ENCODE measurements at places on chromosomes 6 and 20. TPM values are rescaled to one million over a fixed set of nuclear protein-coding genes. Genes with fewer than 3 reads are reported as not detected.
A peak's percentile ranks its signal among the peaks of the same experiment; 100 is the strongest.

GRCh38 chr6:107228754-107229153 lies 113.4 kb upstream of the BEND3 start:
- H3K4me3 ChIP-seq: no peak overlapping the region
- no peak for DNase-seq
- H3K27ac ChIP-seq: no peak overlapping the region
- no peaks in the 10 kb centered on the region for H3K4me1 ChIP-seq
- H3K27me3 ChIP-seq: no peaks in the 10 kb centered on the region
- no peaks in the 10 kb centered on the region for H3K36me3 ChIP-seq

The PTP4A1 gene
- polyA plus RNA-seq: 23.7 TPM

- H3K4me3 ChIP-seq: no peak overlapping the region
- no peak for DNase-seq
- H3K4me1 ChIP-seq: peaks cover 8% of the 10 kb centered on the region
- H3K27ac ChIP-seq: no peak overlapping the region
Measured at GRCh38 chr6:50851049-50851845, 32.6 kb downstream of the TFAP2B start.

The HLA-DMB gene
- 8.1 TPM for polyA plus RNA-seq

The HSPA1L gene
- 0.75 TPM for polyA plus RNA-seq

The BMP7 gene
- polyA plus RNA-seq: 0.44 TPM

GRCh38 chr6:53815381-53816119 lies 20.7 kb downstream of the LRRC1 start:
- no peak overlapping the region for H3K4me3 ChIP-seq
- H3K27me3 ChIP-seq: no peaks in the 10 kb centered on the region
- no peak for DNase-seq
- peaks cover 77% of the 10 kb centered on the region for H3K4me1 ChIP-seq
- peak overlapping the region; percentile 26 for H3K27ac ChIP-seq

- H3K4me3 ChIP-seq: no peak overlapping the region
- no peaks in the 10 kb centered on the region for H3K27me3 ChIP-seq
- H3K36me3 ChIP-seq: no peaks in the 10 kb centered on the region
- DNase-seq: no peak
Measured at GRCh38 chr6:220721-221475, 71.4 kb upstream of the DUSP22 start.

The OOEP gene
- polyA plus RNA-seq: not detected

DNA sequence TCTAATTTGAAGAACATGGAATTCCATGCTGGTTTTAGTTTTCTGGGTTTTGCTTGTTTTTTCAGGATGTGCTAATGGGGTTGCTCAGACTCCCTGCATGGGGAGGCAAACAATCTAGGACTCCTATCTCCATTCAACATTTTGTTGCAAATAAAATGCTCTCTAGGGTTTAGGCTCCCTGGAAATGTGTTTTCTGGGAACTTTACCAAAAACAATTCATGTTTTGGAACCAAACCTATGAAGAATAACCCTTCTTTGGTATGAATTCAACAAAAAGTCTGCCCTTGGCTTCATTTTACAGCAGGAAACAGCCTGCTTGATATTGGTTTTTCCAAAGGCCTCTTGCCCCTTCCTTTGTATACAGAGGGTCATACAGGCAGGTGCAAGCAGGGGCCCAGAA lies 217.7 kb downstream of the FOXA2 start:
- no peaks in the 10 kb centered on the region for H3K36me3 ChIP-seq
- H3K27me3 ChIP-seq: peaks cover 18% of the 10 kb centered on the region
- no peaks in the 10 kb centered on the region for H3K4me1 ChIP-seq
- no peak for DNase-seq
- no peak overlapping the region for H3K4me3 ChIP-seq

The GNAS-AS1 gene
- polyA plus RNA-seq: not detected

The EYA2 gene
- polyA plus RNA-seq: 13.3 TPM

The PPP1R3G gene
- 0.12 TPM for polyA plus RNA-seq

DNA sequence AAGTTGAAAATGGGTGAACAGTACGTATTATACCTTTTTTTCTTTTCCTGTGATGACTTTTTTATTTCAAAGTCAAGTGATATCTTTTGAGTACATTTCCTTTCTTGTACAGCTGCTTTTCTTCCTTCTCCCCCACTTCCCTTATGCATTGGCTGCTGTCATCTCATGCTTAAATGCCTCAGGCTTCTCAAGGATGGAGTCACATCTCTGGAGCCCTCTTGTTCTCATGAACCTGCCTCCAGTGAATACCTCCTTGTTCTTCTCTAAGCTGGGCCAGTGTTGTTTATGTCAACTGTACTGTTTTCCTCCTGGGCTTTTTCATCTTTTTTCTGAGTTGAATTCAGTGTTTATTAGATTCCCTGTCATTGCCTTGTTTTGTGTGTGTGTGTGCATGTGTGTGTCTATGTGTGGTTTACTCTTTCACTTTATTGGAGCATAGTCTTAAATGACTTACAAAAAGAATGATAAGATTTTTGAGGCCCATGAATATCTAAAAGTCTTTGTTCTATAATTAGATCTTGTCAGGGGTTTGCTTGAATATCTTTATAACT lies 23.6 kb downstream of the STXBP5 start:
- no peak overlapping the region for H3K4me3 ChIP-seq
- H3K27me3 ChIP-seq: no peaks in the 10 kb centered on the region
- no peaks in the 10 kb centered on the region for H3K4me1 ChIP-seq
- no peaks in the 10 kb centered on the region for H3K36me3 ChIP-seq

The TMEM30A gene
- polyA plus RNA-seq: 15.7 TPM

DNA sequence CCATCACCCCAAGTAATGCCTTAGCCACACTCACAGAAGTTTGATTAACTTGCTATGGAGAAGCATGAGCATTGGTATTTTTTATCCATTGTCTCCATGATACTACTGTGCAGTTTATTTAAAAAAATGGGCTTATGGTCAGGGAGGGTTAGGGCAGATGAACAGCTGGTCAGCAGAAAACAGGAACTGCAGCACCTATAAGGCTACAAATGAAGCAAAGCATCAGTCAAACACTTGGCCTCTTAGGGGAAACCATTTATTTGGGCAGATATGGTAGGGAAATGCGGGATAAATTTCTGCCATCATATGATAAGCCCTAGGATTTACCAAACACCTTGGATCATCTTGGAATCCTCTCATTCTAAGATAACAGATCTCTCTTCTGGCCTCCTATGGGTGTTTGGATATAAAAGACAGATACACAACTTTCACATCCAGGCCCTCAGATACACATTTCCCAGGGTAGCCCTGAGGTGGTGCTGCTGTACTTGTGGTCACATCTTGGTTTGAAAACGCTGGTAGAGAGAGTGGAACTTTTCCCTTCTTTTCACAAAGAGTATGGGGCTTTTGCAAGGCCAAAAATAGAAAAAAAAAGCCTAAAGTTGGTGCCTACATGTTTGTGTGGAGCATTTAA lies 42.8 kb upstream of the AHI1 start:
- no peak overlapping the region for H3K27ac ChIP-seq
- no peaks in the 10 kb centered on the region for H3K27me3 ChIP-seq

The TRIM40 gene
- not detected for polyA plus RNA-seq

GRCh38 chr6:121652223-121652622 lies 216.8 kb downstream of the GJA1 start:
- H3K36me3 ChIP-seq: no peaks in the 10 kb centered on the region
- no peak overlapping the region for H3K4me3 ChIP-seq
- H3K4me1 ChIP-seq: no peaks in the 10 kb centered on the region
- no peaks in the 10 kb centered on the region for H3K27me3 ChIP-seq

- peak; percentile 76 for DNase-seq
- H3K36me3 ChIP-seq: no peaks in the 10 kb centered on the region
- no peaks in the 10 kb centered on the region for H3K27me3 ChIP-seq
- no peaks in the 10 kb centered on the region for H3K4me1 ChIP-seq
- H3K27ac ChIP-seq: no peak overlapping the region
- no peak overlapping the region for H3K4me3 ChIP-seq
Measured at GRCh38 chr6:148177589-148178233, 164.9 kb upstream of the SASH1 start.

- peaks cover 9% of the 10 kb centered on the region for H3K36me3 ChIP-seq
- H3K4me1 ChIP-seq: peaks cover 16% of the 10 kb centered on the region
- no peaks in the 10 kb centered on the region for H3K27me3 ChIP-seq
- H3K4me3 ChIP-seq: no peak overlapping the region
Measured at GRCh38 chr6:157094038-157094437, 229.3 kb downstream of the TMEM242 start.

GRCh38 chr20:59441306-59441705 lies 140.9 kb downstream of the EDN3 start:
- H3K27me3 ChIP-seq: peaks cover 51% of the 10 kb centered on the region
- H3K36me3 ChIP-seq: no peaks in the 10 kb centered on the region
- no peak overlapping the region for H3K4me3 ChIP-seq
- DNase-seq: no peak

GRCh38 chr6:126886106-126886505 lies 232.4 kb upstream of the RSPO3 start:
- H3K4me1 ChIP-seq: no peaks in the 10 kb centered on the region
- H3K27me3 ChIP-seq: no peaks in the 10 kb centered on the region
- DNase-seq: no peak
- H3K4me3 ChIP-seq: no peak overlapping the region

DNA sequence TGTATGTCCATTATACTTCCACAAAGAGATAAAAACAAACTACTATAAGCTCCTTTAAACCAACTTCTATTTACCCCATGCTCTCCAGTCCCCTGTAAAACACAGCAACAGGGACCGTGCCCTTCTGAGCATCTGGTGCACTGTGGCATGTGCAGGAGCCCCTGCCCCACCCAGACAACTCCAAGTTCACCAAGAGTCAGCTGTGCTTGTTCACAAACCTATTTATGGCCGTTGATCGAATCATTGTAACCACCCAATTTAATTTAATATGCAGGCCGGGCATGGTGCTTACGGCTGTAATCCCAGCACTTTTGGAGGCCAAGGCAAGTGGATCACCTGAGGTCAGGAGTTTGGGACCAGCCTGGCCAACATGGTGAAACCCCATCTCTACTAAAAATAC lies 13.7 kb upstream of the BLCAP start:
- no peak for DNase-seq
- H3K4me1 ChIP-seq: no peaks in the 10 kb centered on the region
- H3K27ac ChIP-seq: no peak overlapping the region
- H3K36me3 ChIP-seq: no peaks in the 10 kb centered on the region
- no peak overlapping the region for H3K4me3 ChIP-seq
- no peaks in the 10 kb centered on the region for H3K27me3 ChIP-seq

The HCK gene
- 14.7 TPM for polyA plus RNA-seq

DNA sequence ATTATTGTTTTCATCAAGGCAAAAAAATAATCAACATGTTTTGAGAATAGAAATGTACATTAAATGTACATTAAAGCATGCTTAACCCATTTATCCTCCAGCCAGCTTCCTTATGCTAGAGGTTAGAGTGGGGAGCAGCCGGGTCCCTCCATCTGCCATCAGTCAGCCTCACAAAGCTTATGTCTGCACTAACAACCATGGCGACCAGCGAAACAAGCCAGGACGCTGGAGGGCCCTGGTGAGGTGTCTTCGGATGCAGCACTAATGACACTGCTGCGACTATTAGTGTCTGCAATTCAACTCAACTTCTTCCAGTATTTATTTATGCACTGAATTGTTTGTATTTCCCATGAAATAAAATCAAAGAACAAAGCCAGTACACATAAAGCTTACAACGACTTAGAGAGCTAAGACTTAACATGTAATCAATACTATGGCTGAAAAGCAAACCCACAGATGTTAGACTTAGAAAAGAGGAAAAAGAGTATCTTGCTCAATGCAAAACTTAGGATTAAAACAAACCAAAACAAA lies 6.8 kb downstream of the CLDN20 start:
- H3K27ac ChIP-seq: no peak overlapping the region
- peaks cover 39% of the 10 kb centered on the region for H3K4me1 ChIP-seq
- no peaks in the 10 kb centered on the region for H3K27me3 ChIP-seq
- H3K36me3 ChIP-seq: peaks cover 9% of the 10 kb centered on the region

The MCHR2 gene
- not detected for polyA plus RNA-seq

DNA sequence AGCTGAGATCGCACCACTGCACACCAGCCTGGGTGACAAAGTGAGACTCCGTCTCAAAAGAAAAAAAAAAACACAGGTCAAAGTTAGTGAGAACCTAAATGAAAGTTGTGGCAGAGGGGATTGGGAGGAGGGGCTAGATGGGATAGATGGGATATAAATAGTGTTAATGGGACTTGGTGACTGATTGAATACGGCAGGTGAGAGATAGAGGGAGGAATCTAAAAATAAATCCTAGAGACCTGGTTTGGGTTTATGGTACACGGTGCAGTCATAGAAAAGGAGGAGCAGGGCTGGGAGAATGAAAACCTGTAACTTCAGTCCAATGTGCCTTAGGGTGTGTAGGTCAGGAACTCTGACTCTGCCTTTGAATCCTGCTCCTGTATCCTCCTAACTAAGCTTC lies 25.0 kb upstream of the DEK start:
- no peaks in the 10 kb centered on the region for H3K36me3 ChIP-seq
- H3K27ac ChIP-seq: no peak overlapping the region
- no peaks in the 10 kb centered on the region for H3K4me1 ChIP-seq
- no peaks in the 10 kb centered on the region for H3K27me3 ChIP-seq
- no peak overlapping the region for H3K4me3 ChIP-seq

The TRAPPC3L gene
- not detected for polyA plus RNA-seq

DNA sequence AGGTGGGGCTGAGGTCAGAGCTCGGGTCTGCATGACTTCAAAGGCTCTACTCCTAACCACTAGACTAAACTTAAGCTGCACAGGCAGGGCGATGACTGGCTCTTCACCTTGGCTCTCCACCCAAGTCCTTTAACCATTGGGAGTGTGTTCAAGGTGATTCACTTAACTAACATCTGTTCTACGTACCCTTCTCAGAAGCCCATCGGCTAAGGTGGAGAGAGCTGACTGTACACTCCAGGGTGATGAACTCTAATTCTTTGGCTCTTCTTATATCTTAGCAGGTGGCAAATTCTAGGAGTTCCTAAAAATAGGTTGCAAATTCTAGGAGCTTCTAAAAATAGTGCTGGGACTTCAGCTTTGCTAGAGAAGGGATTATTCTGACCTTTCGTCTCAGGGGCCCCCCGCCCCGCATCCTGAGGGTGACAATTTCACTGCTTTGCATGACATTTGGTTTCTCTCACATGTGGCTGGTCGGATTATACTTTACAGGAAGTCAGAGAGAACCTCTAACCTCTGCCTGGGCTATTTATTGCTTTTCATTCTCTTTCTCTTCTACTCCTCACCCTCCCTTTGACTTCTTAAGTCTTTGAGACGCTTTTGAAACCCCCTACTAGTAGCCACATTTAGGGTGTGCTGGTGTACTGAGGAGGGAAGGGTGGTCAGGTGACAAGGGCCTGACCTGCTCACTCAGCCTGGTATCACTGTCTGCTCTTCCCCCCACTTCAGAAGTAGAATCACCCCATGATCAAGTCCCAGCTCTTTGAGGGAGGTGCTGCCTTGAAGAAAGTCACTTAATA lies 55.5 kb downstream of the PRDM1 start:
- H3K4me3 ChIP-seq: no peak overlapping the region
- no peaks in the 10 kb centered on the region for H3K4me1 ChIP-seq
- H3K27ac ChIP-seq: peak overlapping the region; percentile 40
- DNase-seq: no peak
- H3K36me3 ChIP-seq: no peaks in the 10 kb centered on the region

The CYP24A1 gene
- not detected for polyA plus RNA-seq

- H3K4me3 ChIP-seq: peak overlapping the region; percentile 89
- no peaks in the 10 kb centered on the region for H3K27me3 ChIP-seq
- no peak for DNase-seq
- peaks cover 61% of the 10 kb centered on the region for H3K4me1 ChIP-seq
- H3K27ac ChIP-seq: peak overlapping the region; percentile 97
- peaks cover 6% of the 10 kb centered on the region for H3K36me3 ChIP-seq
Measured at GRCh38 chr20:34364223-34364506, 1.1 kb downstream of the ITCH start.
